ENCODE measurements at places on chromosomes 2 and 18.
A peak's percentile ranks its signal among the peaks of the same experiment; 100 is the strongest.

DNA sequence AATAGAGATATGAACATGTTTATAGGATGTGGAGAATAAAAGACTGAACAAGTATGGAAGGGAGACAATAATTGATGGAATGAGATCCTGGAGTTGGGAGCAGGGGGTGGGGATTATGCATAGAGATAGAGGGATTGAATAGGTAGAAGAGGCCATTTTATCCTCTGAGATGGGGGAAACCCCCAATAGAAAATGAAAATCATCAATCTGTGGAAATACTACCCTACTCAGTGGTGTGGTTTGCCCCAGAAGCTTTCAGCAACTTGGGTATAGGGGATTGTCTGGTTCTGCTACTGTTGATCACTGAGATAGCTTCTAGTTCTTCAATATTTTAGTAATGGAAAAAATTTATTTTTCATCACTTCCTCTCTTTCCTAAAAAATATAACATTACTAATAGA is 41.1 kb upstream of the RMND5A start:
- no peak for DNase-seq

DNA sequence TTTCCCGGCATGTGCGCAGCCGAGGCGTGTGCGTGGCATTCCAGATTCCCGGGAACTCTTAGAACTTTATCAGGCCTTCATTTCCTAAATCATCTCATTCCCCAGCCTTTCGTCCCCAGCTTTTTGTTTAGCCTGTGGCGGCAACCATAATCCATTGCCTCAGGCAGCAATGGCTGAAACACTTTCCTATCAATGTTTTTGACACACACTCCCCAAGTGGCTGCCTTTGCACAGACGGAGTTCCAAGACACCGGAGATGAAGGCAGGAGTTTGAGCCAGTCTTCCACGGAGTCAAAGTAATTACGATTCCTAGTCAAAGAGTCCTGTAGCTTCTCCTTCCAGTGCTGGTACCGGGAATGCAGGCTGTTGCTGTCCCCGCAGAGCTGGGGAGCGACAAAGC is 64.8 kb downstream of the KCNG2 start:
- DNase-seq = peak; percentile 26

DNA sequence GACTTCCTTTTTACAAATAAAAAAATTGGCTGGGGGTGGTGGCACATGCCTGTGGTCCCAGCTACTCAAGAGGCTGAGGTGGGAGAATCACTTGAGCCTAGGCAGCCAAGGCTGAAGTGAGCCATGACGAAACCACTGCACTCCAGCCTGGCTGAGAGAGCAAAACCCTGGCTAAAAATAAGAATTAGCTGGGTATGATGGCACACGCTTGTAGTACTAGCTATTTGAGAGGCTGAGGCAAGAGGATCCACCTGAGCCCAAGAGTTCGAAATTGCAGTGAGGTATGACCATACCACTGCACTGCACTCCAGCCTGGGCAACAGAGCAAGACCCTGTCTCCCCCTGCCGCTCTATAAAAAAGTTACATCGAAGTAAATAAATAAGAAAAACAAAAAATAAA is 33.7 kb downstream of the GFPT1 start:
- DNase-seq = no peak

- DNase-seq = no peak
Observed at GRCh38 chr2:31110998-31111397, 27.2 kb downstream of the GALNT14 start.

DNA sequence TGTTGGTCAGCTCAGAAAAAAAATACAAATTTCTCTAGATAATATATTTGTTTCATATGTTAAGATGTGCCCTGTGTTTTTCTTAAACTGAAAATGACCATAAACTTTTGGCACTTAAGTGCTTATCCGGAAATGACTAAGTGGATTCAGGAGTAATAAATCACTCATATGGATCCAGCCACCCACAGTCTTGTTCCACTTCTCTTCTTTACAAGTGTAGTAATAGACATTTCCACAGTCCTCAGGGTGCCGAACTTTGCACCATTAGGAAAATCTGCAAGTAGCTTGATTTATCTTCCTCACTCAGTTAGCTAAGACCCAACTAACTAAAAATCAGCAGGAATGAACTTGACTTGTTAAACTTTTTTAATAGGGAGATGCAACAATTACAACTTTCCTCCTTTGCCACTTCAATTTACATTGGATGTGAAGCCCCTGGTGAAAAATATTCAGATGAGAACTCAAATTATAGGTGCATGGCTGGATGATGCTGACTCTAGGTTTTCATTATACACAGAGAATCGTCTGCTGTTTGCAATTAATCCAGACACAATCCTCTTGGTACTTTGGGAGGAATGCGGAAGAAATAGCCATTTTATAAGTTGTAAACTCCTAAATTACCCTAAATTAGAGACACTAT is 322.5 kb downstream of the ARHGAP15 start:
- no peak for DNase-seq

DNA sequence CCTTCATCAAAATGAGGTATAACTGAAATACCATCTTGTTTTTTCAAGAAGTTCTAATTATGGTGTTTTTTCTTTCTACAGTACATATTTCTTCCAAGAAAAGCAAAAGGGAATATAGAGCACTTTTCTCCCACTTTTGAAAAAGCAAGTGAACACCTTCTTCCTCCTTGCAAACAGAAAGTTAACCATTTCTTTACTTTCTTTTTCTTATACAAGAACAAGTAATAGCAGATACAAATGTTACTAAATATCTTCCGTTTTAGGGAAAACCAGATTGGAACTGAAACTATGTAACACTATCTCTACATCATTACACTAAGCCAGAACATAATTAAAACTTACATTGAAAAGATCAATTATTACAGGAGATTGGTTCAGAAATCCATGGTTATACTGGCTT is 44.0 kb downstream of the COBLL1 start:
- no peak for DNase-seq

DNA sequence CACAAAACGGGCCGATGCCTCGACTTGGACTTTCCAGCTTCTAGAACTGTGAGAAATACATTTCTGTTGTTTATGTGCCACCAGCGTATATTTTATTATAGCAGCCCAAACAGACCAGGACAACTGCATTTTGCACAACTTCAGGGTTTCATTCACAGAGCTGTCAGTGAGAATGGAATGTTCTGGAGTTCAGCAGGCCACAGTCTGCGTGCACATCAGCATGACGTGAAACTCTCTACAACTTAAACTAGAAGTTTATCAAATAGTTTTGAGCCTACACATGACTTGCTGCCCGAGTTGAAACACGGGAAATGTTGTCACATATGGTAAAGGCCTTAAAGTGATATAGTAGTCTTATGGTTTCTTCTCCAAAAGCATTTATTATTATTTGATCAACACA is 3.9 kb upstream of the TRIB2 start:
- DNase-seq = no peak

- DNase-seq = no peak
Observed at GRCh38 chr2:146642066-146642465, 1202.8 kb upstream of the ACVR2A start.

- DNase-seq = no peak
Observed at GRCh38 chr2:51401546-51401945, 369.6 kb upstream of the NRXN1 start.

GRCh38 chr2:36376319-36376765 is 20.8 kb downstream of the CRIM1 start:
- DNase-seq = no peak

DNA sequence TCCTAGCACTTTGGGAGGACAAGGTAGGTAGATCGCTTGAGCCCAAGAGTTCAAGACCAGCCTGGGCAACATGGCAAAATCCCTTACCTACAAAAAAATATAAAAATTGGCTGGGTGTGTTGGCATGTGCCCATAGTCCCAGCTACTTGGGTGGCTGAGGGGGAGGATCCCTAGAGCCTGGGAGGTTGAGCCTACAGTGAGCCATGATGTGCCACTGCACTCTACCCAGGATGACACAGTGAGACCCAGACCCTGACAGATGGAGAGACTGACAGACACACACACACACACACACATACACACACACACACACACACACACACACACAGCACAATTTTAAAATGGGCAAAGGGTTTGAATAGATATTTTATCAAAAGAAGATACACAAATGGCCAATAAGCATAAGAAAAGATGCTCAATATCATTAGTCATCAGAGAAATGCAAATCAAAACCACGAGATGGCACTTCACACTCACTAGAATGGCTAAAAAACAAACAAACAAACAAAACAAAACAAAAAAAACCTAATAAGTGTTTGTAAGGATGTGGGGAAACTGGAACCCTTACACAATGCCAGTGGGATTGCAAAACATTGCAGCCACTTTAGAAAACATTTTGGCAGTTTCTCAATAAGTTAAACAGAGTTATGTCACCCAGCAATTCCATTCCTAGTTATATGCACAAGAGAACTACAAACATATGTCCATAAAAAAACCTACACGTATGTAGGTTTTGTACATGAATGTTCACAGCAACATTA is 42.3 kb downstream of the BAZ2B start:
- no peak for DNase-seq

GRCh38 chr2:159116922-159117321 is 148.5 kb downstream of the TANC1 start:
- no peak for DNase-seq

DNA sequence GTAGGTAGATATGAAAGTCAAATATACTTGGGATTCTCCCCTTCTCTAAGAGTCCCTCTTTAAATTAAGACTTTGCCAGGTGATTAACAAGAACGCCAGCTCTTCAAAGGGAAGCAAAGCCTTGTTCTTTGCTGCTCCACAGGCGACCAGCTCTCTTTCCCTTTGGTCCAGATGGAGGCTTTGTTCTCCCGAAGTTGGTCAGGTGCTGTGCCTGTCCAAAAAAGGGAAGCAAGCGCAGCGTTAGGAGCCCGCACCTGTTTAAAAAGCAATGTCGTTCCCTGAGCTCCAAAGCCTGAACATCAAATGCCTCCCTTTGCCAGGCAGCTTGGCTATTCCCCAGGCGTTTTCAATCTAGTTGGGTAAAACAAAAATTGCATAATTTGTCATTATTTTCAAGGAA is 1913.1 kb upstream of the PIK3C3 start:
- DNase-seq = no peak

DNA sequence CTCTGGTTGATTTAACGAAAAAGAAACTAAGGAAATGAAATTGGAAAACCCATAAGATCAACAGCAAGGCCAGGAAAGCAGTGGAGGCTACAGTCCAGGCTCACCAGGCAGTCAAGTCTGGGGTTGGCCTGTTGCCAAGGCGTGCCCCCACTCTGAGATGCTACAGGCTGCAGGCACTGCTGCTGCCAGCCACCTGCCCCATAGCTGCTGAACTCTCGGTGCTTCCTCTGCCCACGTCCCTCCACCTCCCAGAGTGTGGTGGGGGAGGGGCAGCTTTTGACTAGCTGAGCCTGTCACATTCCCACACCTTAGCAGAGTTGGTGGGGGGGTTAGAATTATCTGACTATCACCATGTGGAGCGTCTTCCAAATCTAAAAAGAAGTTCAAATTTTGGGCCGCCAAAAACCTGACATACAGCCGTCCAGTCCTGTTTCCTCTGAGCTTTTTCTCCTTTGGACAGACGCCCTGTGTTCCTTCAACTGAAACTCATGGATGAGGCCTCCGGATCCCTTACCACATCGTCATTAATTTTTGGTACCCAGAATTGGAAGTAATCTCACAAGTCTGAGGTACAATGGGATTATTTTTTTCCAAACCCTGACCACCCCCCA is 3.9 kb upstream of the SH3RF3 start:
- peak; percentile 56 for DNase-seq

- no peak for DNase-seq
Observed at GRCh38 chr2:121804340-121804739, 48.9 kb downstream of the TSN start.

DNA sequence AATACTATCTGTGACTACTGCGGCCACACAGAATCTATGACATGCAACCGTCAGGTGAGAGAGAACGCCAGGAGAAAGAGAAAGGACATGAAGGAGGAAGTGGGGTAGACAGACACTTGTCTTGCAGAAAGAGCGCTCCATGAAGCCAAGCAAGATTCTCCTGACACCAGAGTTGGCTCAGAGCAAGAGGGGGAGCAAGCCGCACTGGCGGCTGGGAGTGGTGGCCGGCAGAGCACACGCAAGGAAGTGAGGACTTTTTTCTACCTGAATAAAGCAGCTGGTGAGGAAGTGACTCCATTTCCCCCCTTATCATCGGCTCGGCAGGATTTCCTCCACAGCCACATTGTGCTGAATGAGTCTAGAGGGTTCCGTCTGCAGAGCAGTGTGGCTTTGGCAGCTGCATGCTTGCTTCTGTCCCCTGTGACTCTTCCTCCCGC is 181.6 kb downstream of the BCL2 start:
- DNase-seq = peak; percentile 75

- DNase-seq = no peak
Observed at GRCh38 chr18:63753676-63754075, 21.5 kb upstream of the SERPINB7 start.

GRCh38 chr2:16073471-16073870 is 133.1 kb downstream of the MYCN start:
- no peak for DNase-seq

DNA sequence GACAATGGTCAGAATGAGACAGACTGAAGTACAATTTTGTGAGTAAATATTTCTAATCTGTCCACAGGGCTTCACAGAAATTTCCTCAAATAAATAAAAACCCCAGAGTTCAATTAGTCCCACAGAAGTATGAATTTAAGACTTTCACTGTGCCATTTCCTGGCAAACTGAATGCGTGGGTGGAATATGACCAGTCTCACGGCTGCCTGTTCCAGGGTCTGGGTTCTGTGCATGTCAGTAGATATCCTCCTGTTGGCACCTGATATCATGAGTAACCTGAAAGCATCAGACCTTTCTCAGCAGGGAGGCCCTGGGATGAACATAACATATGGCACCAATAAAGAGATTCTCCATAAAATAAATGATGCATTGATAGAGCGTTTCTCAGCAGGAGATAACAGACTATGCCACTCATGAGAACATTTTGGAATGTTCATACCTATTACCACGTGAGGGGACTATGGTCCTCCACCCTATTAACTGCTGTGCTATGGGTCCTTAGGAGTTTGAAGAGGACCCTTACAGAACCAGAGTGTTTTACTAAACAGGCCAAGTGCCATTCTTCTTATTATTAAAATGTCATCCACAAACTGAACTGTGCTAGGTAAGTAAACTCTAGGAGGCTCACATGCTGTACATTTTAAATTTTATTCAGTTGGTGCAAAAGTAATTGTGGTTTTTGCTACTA is 10.6 kb upstream of the MALL start:
- DNase-seq = no peak

DNA sequence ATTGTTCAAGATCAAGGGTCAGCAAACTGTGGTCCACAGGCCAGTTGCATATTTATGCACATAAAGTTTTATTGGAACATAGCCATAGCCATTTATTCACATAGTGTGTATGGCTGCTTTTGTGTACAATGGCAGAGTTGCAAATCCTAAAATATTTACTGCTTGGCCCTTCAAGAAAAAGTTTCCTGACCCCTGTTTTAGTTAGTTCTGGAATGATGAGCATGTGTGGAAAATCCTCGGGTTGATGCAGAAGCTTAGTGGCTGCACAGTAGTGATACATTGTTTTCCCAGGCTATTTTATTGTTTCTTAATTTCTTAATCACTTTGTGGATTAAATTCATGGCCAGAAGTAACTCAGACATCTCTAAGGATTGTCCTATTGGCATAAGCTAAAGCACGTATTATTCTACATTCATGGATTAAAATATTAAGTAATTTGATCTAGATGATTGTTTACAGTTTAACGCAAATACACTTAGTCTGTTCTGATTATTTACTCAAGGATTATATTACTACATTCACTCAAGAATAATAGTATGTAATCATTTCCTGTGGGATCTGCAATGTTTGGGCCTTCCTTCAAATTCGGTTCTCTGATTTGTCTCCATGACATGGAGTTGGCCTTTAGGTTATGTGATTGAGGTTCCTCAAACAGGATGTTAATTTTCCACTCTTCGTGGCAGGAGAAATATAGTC is 165.5 kb downstream of the TMEM247 start:
- no peak for DNase-seq
